Ureter (tissue), 1 donor: ENCODE measurements at places on chromosomes 13 and 19.

- DNase-seq = no peak
Observed at GRCh38 chr13:79452239-79452913, 28.6 kb upstream of the NDFIP2 start.

- peak; percentile 68 for DNase-seq
Observed at GRCh38 chr19:53865918-53866864, 1.5 kb upstream of the MYADM start.

DNA sequence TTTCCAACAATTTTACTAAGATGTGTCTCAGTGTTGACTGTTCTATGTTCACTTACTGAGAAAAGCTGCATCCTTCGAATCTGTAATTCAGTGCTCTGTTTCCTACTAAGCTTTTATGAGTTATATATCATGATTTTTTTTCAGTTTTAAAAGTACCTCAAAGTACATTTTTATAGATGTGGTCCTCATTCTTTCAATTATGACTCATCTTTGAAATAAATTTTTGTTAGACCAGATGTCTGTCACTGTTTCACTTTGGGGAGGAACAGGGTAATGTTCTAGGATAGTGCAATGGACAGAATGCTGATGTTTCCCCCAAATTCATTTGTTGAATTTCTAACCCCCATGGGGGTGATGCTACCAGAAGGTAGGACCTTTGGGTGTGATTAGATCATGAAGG, 74.8 kb downstream of the NALCN start:
- DNase-seq = no peak

DNA sequence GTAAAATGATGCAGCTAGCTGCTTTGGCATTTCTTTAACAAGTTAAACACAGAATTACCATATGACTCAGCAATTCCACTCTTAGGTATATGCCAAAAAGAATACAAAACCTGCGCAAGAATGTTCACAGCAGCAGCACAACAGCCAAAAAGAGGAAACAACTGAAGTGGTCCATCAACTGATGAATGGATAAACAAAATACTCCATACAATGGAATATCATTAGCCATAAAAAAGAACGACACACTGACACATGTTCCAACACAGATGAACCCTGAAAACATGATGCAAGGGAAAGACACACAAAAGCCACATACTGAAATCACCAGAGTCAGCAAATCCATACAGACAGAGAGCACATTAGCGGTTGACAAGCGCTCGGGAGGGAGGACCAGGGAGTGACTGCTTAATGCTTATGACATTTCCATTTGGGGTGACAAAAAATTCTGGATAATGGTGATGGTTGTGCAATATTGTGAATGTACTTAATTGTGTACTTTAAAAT, 3.0 kb downstream of the PCID2 start:
- DNase-seq = no peak

DNA sequence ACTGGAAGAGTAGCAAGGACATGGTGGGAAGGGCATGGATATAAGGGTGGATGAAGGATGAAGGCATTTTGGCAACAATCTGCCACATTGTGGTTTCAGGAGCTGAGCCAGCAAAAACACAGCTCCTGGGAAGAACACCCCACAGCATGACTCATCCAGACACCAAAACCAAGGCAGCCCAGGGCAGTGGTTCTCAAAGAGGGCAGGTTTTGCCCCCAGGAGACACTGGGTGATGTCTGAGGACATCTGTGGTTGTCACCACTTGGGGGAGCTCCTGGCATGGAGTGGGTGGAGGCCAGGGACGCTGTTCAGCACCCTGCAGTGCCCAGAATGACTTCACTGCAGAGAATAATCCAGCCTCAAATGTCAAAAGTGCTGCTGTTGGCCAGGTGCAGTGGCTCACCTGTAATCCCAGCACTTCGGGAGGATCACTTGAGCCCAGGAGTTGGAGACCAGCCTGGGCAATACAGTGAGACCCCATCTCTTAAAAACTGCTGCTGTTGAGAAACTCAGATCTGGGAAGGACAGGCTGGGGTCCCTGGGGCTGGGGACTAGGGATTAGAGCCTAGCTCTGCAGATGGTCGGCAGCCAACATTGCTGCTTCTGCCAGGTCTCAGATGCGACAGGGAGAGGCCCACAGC, 16.1 kb downstream of the ZFR2 start:
- DNase-seq = no peak

DNA sequence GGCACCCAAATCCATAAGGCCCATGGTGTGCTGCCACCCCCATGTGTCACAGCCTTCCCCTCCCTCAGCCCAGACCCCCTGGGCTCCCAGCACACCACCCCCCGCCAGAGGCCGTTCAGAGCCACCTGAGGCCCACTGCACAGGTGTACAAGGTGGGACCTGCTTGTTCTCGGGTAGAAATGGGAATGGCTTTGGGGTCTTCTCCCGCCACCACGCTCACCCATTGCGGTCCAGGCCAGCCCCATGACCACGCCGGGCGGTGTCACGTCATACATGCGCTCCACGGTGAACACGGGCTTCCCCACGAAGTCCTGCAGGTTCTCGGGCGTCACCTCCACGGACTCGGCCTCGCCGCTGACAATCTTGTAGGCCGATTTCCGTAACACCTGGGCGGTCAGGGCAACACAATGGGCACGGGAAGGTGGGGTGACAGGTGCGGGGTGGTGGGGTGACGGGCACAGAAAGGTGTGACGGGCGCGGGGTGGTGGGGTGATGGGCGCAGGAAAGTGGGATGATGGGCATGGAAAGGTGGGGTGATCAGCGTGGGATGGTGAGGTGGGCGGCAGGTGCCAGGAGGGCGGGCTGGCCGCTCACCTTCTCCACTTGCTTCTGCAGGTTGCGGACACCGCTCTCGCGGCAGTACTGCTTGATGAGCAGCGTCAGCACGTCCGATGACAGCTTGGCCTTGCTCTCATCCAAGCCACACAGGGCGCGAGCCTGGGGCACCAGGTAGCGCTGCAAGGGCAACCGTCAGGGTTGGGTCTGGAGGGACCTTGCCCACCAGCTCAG, 4.3 kb downstream of the RPL36 start:
- DNase-seq = no peak

DNA sequence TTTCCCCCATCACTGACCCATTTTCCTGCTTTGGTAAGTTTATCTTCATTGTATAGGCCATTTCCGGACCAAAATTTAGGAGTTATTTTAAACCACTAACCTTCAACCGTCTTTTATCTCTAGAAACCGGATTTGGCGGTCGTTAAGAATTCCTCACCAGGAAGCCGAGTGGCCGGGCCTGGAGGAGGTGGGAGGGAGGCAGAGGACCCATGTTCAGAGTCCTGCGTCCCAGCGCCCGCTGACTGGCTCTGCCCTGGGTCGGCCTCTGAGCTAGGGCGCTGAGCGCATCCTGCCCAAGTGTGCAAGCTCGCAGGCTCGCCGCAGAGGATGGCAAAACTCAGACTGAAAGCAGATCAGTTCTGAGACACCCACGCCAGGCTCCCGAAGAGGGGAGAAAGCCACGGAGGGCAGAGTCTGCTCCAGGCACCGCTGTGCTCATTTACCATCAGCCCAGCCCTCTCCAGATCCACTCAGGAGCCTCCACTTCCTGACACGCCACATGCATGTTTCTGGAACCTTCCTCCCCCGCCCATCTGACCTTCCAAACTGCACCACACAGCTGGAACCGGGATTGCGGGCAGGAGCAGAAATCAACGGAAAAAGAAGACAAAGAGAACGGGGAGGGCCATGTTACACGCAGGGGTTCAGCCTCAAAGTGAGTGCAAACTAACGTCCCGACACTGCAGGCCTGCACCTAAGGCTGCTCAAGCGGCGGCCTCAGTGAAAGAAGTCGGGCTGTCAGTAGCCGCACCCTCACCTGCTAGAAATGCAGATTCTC, 8.3 kb downstream of the COL4A1 start:
- DNase-seq = no peak

DNA sequence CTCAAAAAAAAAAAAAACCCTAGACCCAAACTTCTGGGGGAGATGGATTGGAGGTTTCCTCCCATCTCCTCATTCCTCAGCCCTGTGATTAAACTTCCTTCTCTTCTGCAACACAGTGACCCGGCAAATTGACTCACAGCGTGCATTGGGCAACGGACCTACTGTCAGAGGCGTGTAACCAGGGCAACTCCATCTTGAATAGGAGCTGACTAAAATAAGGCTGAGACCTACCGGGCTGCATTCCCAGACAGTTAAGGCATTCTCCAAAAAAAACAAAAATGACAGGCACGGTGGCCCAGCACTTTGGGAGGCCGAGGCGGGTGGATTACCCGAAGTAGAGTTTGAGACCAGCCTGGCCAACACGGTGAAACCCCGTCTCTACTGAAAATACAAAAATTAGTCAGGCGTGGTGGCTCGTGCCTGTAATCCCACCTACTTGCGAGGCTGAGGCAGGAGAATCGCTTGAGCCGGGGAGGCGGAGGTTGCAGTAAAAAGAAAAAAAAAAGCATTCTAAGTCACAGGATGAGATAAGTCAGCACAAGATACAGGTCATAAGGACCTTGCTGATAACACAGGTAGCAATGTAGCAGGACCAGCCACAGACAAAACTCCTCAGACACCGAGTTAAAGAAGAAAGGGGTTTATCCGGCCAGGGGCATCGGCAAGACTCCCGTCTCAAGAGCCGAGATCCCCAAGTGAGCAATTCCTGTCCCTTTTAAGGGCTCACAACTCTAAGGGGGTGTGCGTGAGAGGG, 5.4 kb upstream of the NLRP7 start:
- DNase-seq = no peak

GRCh38 chr13:27826379-27827353, 34.4 kb downstream of the GSX1 start:
- DNase-seq = peak; percentile 77

DNA sequence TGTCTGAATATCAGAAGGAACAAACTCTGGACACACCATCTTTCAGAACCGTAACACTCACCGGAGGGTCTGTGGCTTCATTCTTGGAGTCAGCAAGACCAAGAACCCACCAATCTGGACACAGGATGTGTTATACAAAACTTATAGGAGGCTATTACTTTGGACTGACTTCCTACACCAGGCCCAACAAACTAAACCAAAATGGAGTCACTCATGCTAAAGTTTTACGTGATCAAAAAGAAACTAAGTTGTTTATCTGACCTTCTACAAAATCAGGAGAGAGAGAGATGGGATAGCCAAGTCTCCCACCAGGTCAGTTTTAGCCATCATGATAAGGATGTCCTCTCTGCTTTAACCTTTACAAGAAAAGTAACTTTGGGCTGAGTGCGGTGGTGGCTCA, 3.2 kb upstream of the RAB11B start:
- no peak for DNase-seq

- DNase-seq = no peak
Observed at GRCh38 chr13:48576448-48577010, 43.6 kb upstream of the RCBTB2 start.

DNA sequence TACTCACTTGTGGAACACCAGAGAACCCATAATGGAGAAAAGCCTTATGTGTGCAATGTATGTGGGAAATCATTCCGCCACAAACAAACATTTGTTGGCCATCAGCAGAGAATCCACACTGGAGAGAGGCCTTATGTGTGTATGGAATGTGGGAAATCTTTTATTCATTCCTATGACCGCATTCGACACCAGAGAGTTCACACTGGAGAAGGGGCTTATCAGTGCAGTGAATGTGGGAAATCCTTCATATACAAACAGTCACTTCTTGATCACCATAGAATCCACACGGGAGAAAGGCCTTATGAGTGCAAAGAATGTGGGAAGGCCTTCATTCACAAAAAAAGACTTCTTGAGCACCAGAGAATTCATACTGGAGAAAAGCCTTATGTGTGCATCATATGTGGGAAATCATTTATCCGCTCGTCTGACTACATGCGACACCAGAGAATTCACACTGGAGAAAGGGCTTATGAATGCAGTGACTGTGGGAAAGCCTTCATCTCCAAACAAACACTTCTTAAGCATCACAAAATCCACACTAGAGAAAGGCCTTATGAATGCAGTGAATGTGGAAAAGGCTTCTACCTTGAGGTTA, 10.9 kb downstream of the ZNF549 start:
- no peak for DNase-seq

DNA sequence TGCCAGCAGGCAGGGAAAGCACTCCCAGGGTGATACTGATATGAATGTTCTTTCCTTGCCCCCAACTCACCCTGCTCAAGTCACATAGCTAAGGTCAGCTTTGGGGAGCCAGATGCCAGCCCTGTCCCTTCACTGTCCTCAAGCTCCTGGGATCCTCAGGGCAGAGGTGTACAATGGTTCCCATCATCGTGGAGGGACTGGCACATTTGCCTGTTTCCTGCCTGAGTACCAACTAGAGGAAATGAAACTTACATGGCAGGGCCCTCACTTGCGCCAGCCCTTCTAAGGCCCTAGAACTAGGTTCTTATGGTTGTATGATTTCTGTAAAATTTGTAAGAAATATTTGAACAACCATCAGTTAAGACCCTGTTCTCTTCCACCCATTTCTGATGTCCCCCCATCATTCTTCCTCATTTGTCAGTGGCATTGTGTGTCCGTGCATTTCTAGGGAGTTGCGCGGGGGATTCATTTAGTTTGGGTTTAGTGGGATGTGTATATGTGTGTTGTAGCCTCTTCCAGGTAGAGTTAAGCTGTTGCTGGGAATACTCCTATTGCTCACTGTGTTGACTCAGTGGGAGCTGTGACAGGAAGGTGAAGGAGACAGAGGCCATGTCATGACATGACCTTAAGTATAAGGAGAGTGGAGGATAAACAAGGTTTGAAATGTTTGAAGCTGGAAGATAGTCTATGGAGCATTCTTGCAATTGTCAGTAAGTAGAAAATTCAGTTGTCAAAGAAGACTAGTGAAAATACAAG, 41.3 kb upstream of the RCBTB2 start:
- DNase-seq = no peak

- DNase-seq = no peak
Observed at GRCh38 chr19:14746886-14747285, 31.5 kb downstream of the ADGRE2 start.

DNA sequence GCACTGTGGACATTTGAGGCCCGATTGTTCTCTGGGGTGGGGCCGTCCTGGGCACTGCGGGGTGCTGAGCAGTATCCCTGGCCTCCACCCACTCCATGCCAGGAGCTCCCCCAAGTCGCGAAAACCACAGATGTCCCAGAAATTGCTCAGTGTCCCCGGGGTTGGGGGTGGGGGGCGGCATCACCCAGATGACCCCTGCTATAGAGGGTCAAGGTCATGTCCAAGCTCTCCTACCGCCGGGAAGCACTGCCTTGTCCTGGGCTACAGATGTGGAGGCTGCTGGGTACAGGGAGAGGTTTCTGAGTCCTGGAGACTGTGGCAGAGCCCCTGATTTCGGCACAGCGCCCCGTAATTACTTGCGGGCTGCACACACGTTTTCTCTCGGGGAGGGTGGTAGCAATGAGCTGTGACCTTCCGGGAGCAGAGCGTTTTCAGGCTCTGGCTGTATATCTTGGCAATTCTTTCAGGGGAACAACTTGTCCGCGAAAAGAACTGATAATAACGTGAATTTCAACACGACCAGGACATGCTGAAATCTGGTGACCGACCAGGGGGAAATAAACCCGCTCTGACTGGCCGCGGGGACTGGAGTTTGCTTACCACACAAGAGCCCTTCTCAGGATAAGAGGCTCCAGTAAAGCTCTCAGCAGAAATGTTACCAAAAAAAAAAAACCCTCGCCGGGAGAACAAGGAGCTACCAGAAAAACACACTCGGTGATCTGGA, 68.1 kb downstream of the GNG7 start:
- DNase-seq = peak; percentile 70

- DNase-seq = no peak
Observed at GRCh38 chr19:42153672-42154433, 21.6 kb upstream of the POU2F2 start.
